Right ventricle myocardium superior (tissue), 1 donor: ENCODE measurements at places on chromosomes 11 and 22.

DNA sequence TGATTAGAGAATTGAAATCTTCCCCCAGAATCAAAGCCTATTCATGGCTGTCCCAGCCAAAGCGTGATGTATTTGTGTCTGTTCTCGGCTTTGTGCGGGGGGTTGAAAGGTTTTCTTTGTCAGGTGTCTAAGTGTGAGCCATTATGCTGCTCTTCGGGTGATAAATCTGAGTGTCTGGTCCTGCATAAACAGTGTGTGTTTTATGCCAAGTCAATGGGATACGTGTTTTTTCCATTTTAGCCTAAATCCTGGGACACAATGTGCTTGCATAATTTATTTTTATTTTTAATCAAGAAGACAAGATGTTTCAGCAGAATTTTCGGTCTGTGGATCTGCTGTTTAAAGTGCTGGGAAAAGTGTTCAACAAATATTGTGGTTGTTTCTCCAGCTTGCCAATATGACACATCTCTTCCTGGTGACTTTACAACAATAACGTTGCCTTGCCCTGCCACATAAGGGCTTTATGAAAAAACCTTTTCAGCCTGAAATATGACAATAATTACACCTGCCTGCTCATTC, 267.8 kb downstream of the TBC1D22A start:
- no peak for DNase-seq

- DNase-seq = no peak
Observed at GRCh38 chr22:38191731-38192474, 9.9 kb upstream of the MAFF start.

GRCh38 chr11:41282395-41282794, 177.1 kb downstream of the LRRC4C start:
- no peak for DNase-seq

- DNase-seq = no peak
Observed at GRCh38 chr11:37506531-37506930, 908.5 kb upstream of the RAG2 start.

GRCh38 chr22:37259540-37260029, 15.5 kb upstream of the RAC2 start:
- DNase-seq = no peak

DNA sequence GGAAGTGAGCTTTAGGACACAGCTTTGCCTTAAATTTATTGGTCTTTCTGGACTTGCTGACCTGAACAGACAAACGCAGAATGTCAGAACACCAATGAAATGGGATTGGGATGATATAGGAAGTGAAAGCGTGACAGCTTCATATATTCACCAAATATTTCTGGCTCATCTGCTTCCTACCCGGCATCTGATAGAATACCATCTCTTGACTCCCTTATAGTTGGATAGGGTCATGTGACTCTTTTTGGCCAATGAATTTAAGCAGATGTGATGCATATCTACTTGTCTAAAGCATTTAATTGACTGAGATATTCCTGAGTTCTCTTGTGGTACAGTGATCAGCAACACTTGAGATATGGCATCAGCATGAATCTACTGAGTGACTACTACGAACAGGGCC, 2.5 kb upstream of the CAPRIN1 start:
- DNase-seq = no peak

- DNase-seq = no peak
Observed at GRCh38 chr11:120198403-120198786, 12.4 kb upstream of the OAF start.

- peak; percentile 89 for DNase-seq
Observed at GRCh38 chr11:119666463-119667131, 62.4 kb downstream of the NECTIN1 start.

GRCh38 chr11:44774108-44774507, 47.3 kb downstream of the TSPAN18 start:
- DNase-seq = peak; percentile 90
